ENCODE measurements at places on chromosomes 4 and X.
A peak's percentile ranks its signal among the peaks of the same experiment; 100 is the strongest.

- H3K27ac ChIP-seq, result no peak overlapping the region
- no peaks in the 10 kb centered on the region for H3K27me3 ChIP-seq
- no peaks in the 10 kb centered on the region for H3K36me3 ChIP-seq
- DNase-seq, result no peak
- H3K4me1 ChIP-seq, result no peaks in the 10 kb centered on the region
- H3K4me3 ChIP-seq, result no peak overlapping the region
Measured at GRCh38 chr4:53931461-53931961, 132.9 kb downstream of the CHIC2 start.

GRCh38 chr4:184979461-184980124, 38.7 kb upstream of the HELT start:
- no peaks in the 10 kb centered on the region for H3K36me3 ChIP-seq
- H3K4me3 ChIP-seq, result no peak overlapping the region
- no peak for DNase-seq
- no peaks in the 10 kb centered on the region for H3K27me3 ChIP-seq
- H3K27ac ChIP-seq, result no peak overlapping the region

DNA sequence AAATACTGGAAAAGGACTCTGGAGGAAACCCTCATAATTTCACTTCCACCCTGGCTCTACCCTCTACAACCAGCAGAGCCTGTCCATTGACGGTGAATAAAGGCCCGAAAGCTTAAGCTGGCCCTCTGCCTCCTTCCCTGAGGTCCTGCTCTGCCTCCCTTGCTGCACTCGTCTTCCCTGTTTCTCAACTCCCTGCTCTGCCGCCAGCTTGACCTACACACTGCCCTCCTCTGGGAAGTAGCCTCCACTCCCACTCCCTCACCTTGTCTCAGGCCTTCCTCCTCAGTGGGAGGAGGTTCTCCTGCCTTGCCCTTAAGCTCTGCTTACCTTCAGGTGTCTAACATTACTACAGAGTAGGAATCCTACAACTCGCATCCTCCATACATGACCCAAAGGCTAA, 608.6 kb upstream of the NR3C2 start:
- no peak overlapping the region for H3K4me3 ChIP-seq
- H3K4me1 ChIP-seq, result no peaks in the 10 kb centered on the region
- H3K27ac ChIP-seq, result no peak overlapping the region
- DNase-seq, result peak; percentile 56

- no peak overlapping the region for H3K27ac ChIP-seq
- H3K36me3 ChIP-seq, result no peaks in the 10 kb centered on the region
- H3K4me1 ChIP-seq, result no peaks in the 10 kb centered on the region
- DNase-seq, result no peak
- no peaks in the 10 kb centered on the region for H3K27me3 ChIP-seq
Measured at GRCh38 chr4:156536661-156537060, 434.9 kb downstream of the PDGFC start.

- no peak for DNase-seq
- H3K4me3 ChIP-seq, result peak overlapping the region; percentile 88
- H3K36me3 ChIP-seq, result peaks cover under 1% of the 10 kb centered on the region
- H3K4me1 ChIP-seq, result no peaks in the 10 kb centered on the region
Measured at GRCh38 chr4:103075435-103075893, 1.1 kb downstream of the SLC9B2 start.

- H3K4me3 ChIP-seq, result no peak overlapping the region
- peak; percentile 62 for DNase-seq
- H3K27ac ChIP-seq, result no peak overlapping the region
- H3K4me1 ChIP-seq, result no peaks in the 10 kb centered on the region
- no peaks in the 10 kb centered on the region for H3K27me3 ChIP-seq
Measured at GRCh38 chr4:125750828-125751466, 436.2 kb downstream of the FAT4 start.

- H3K27ac ChIP-seq, result no peak overlapping the region
- DNase-seq, result no peak
- H3K27me3 ChIP-seq, result no peaks in the 10 kb centered on the region
Measured at GRCh38 chr4:151173871-151174270, 74.4 kb downstream of the RPS3A start.

DNA sequence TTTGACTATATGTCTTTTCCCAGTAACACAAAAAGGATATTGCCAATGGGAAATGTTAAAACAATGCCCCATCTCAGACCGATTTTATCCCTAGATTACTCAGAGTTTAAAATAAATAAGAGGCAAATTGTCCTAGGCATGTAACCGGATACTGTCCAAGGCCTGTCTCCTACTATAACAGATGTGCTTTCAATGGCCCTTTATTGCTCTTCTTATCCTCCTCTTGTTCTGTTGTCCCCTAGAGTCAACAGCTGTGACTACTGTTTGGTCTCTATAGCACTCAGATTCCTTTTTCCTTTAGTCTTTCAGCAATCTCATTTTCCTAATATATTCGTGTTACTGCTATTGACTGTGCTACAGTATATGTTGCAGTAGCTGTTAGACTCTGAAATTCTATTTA, 66.8 kb upstream of the PLS3 start:
- H3K4me1 ChIP-seq, result no peaks in the 10 kb centered on the region
- H3K4me3 ChIP-seq, result no peak overlapping the region
- H3K36me3 ChIP-seq, result no peaks in the 10 kb centered on the region
- no peak overlapping the region for H3K27ac ChIP-seq
- no peak for DNase-seq

GRCh38 chr4:148054275-148054674, 322.4 kb downstream of the ARHGAP10 start:
- no peaks in the 10 kb centered on the region for H3K27me3 ChIP-seq
- no peak overlapping the region for H3K4me3 ChIP-seq
- no peak overlapping the region for H3K27ac ChIP-seq
- H3K4me1 ChIP-seq, result peaks cover 5% of the 10 kb centered on the region

DNA sequence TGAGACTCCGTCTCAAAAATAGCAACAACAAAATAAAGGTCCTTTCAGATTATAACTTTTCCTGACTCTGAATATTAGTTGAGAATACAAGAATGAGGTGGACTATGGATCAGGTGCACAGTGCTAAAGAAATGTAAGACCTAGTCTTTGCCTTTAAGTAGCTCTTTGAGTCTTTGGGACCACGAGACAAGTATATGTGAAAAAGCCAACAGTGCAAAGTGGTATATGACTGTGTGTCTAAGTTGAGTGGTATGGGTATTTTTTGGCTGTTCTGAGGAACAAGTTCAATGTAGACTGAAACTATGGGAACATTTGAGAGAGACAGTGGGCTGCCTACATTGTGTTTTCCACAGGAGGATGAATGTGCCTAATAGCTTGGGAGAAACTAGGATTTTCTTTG, 2.8 kb downstream of the GAB1 start:
- H3K36me3 ChIP-seq, result no peaks in the 10 kb centered on the region
- H3K27me3 ChIP-seq, result no peaks in the 10 kb centered on the region
- no peak for DNase-seq
- H3K4me3 ChIP-seq, result no peak overlapping the region
- H3K27ac ChIP-seq, result no peak overlapping the region

- no peak overlapping the region for H3K27ac ChIP-seq
- H3K4me1 ChIP-seq, result no peaks in the 10 kb centered on the region
- H3K36me3 ChIP-seq, result no peaks in the 10 kb centered on the region
- DNase-seq, result no peak
- H3K4me3 ChIP-seq, result no peak overlapping the region
Measured at GRCh38 chr4:47145630-47146029, 114.3 kb downstream of the GABRB1 start.

- H3K27me3 ChIP-seq, result peaks cover 27% of the 10 kb centered on the region
- H3K4me1 ChIP-seq, result no peaks in the 10 kb centered on the region
- H3K4me3 ChIP-seq, result peak within 1 kb of the TSS; percentile 89
- H3K36me3 ChIP-seq, result no peaks in the 10 kb centered on the region
- DNase-seq, result peak; percentile 34
Measured at GRCh38 chr4:165872461-165873297, at the start of gene TLL1. Gene TLL1 (plus strand): TSS chr4:165873237. CDS start chr4:165873905, 668 bp downstream.

GRCh38 chr4:164904941-164905340, 28.0 kb downstream of the APELA start:
- H3K27ac ChIP-seq, result no peak overlapping the region
- no peaks in the 10 kb centered on the region for H3K27me3 ChIP-seq
- no peak overlapping the region for H3K4me3 ChIP-seq
- no peaks in the 10 kb centered on the region for H3K4me1 ChIP-seq

DNA sequence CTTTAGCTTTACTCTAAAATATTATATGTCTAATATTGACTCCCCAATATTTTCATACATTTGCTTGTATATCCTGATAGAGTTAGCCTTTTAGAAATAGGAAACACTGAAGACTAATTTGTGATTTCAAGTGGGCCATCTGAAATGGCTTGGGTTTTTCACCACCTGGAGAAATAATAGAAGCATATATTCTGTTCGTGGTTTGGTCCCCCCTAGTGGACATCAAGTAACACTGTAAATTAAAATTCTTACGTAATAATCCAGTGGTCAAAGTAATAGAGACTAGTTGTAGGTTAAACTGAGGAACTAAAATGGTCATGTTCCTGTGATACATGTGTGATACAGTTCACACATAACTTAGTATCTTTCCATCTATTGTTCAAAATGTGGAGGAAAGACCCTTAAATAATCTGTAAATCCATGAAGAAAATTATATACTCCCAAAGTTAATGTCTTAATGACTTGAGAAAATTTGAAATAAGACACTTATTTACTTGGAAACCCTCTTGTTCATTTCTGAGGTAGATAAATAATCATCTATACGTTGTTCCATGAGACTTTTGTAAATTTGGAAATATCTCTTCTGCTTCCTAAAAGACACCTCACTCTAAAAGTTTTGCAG, 79.8 kb upstream of the SMARCAD1 start:
- no peaks in the 10 kb centered on the region for H3K4me1 ChIP-seq
- H3K36me3 ChIP-seq, result no peaks in the 10 kb centered on the region
- no peaks in the 10 kb centered on the region for H3K27me3 ChIP-seq
- H3K4me3 ChIP-seq, result no peak overlapping the region

DNA sequence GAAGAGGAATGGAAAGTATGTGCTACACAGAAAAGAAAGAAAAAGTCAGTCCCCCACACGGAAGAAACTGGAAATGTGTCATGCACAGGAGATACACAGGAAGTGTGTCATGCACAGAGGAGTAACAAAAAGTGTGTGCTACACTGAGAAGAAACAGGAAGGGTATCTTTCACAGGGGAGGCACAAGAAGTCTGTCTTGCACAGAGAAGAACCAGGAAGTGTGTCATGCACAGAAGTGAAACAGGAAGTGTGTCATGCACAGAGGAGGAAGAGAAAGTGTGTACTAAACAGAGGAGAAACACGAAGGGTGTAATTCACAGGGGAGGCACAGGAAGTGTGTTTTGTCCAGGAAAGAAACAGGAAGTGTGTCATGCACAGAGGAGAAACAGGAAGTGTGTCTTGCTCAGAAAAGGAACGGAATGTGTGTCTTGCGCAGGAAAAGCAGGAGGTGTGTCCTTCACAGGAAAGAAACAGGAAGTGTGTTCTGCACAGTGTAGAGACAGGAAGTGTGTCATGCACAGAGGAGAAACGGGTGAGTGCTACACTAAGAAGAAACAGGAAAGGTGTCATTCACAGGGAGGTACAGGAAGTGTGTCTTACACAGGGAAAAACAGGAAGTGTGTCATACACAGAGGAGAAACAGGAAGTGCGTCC, 527.2 kb upstream of the PRKX start:
- H3K36me3 ChIP-seq, result peaks cover 2% of the 10 kb centered on the region
- H3K27ac ChIP-seq, result no peak overlapping the region
- no peak overlapping the region for H3K4me3 ChIP-seq
- no peaks in the 10 kb centered on the region for H3K4me1 ChIP-seq
- no peak for DNase-seq
- no peaks in the 10 kb centered on the region for H3K27me3 ChIP-seq

GRCh38 chr4:6128221-6128850, 72.0 kb downstream of the JAKMIP1 start:
- H3K4me1 ChIP-seq, result no peaks in the 10 kb centered on the region
- no peak overlapping the region for H3K27ac ChIP-seq
- no peaks in the 10 kb centered on the region for H3K27me3 ChIP-seq
- no peak overlapping the region for H3K4me3 ChIP-seq
- H3K36me3 ChIP-seq, result no peaks in the 10 kb centered on the region

GRCh38 chr4:7854697-7855370, 84.8 kb downstream of the AFAP1 start:
- H3K4me1 ChIP-seq, result peaks cover 3% of the 10 kb centered on the region
- no peak overlapping the region for H3K27ac ChIP-seq
- no peaks in the 10 kb centered on the region for H3K36me3 ChIP-seq

DNA sequence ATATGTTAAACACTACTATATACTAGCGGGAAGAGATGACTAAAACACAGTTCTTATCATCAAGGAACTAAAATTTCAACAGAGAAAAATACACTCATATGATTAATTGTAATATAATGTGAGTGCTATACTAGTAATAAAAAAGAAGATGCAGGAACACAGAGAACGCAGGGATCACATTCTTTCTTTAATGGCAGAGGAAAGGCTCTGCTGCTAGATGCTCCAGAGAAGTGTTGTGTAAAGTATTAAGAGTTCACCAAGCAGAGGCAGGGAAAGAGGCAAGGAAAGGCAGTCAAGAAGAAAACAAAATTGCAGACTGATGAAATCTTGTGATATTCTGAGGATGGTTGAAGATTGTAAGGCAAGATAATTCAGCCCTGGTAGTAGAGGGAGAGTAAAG, 394.7 kb downstream of the PDGFC start:
- H3K36me3 ChIP-seq, result no peaks in the 10 kb centered on the region
- no peak for DNase-seq
- H3K27ac ChIP-seq, result no peak overlapping the region

DNA sequence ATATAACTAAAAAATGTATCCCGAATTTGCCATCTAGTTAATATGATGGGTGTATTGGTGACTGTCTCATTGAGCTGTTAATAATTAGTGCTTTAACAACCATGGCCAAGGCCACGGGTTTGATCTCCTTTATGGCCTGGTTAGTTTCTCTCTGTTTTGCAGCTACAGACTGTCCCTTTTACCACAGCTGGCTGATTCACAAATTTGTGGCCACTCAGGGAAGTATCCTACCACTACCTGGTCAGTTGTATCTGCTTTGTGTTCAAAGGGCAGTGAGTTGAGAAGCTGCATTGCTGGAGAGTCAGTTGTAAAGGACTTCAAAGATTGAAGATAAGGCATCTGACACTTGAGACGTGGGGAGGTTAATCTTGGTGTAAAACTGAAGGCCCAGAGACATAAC, 219.1 kb upstream of the BMP3 start:
- H3K4me1 ChIP-seq, result no peaks in the 10 kb centered on the region
- H3K27me3 ChIP-seq, result no peaks in the 10 kb centered on the region
- DNase-seq, result no peak
- H3K27ac ChIP-seq, result no peak overlapping the region
- H3K4me3 ChIP-seq, result no peak overlapping the region

- DNase-seq, result no peak
- no peak overlapping the region for H3K4me3 ChIP-seq
- H3K27me3 ChIP-seq, result no peaks in the 10 kb centered on the region
- no peak overlapping the region for H3K27ac ChIP-seq
- H3K4me1 ChIP-seq, result no peaks in the 10 kb centered on the region
Measured at GRCh38 chr4:26130841-26131432, 189.9 kb upstream of the RBPJ start.

- no peaks in the 10 kb centered on the region for H3K4me1 ChIP-seq
- DNase-seq, result no peak
- no peaks in the 10 kb centered on the region for H3K27me3 ChIP-seq
- H3K36me3 ChIP-seq, result peaks cover 68% of the 10 kb centered on the region
- no peak overlapping the region for H3K27ac ChIP-seq
Measured at GRCh38 chrX:13747836-13748235, 13.3 kb downstream of the OFD1 start.

GRCh38 chr4:91502365-91502764, 801.4 kb upstream of the GRID2 start:
- H3K4me3 ChIP-seq, result no peak overlapping the region
- no peak overlapping the region for H3K27ac ChIP-seq
- H3K36me3 ChIP-seq, result no peaks in the 10 kb centered on the region
- H3K4me1 ChIP-seq, result no peaks in the 10 kb centered on the region
- H3K27me3 ChIP-seq, result no peaks in the 10 kb centered on the region

- H3K27me3 ChIP-seq, result no peaks in the 10 kb centered on the region
- no peak overlapping the region for H3K4me3 ChIP-seq
- H3K36me3 ChIP-seq, result no peaks in the 10 kb centered on the region
- no peaks in the 10 kb centered on the region for H3K4me1 ChIP-seq
- no peak overlapping the region for H3K27ac ChIP-seq
Measured at GRCh38 chr4:83771113-83771705, 235.3 kb downstream of the GPAT3 start.

All from H9 (cell line).